ENCODE measurements at places on chromosomes 13 and 19.

DNA sequence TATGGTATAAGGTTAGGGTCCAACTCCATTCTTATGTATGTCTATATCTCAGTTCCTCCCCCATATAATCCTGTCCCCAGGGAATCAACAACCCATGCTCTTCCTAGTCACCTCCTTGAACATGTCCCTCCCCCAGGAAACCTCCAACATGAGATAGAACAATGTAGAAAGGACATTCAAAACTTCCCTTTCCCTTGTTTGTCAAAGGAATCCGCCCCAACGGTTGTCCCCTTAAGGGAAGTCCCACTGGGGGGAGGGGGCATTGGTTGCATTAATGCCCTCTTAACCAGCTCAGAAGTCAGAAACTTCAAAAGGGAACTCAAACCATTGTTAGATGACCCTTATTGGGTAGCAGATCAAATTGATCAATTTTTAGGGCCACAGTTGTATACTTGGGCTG is 6.8 kb upstream of the ZNF561 start:
- no peak for DNase-seq

GRCh38 chr13:48297131-48297786 is 6.3 kb upstream of the RB1 start:
- no peak for DNase-seq

DNA sequence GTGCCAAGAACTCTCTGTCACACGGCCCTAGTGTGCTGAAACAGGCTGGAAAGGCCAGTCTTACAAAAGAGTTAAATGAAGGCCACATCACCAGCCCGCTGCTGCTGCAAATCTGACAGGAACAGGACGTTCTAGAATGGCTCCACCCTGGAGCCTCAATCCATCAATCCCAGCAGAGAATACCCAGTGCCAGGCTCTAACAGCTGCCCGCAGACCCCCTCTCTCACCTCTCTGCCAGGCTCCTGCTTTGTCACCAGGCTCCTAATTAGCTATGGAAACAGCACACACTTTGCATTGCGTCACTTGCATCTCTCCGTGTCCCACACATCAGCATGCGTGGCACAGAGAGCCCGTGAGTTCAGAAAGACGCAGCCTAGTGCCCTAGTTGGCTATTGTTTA is 314.1 kb downstream of the FOXO1 start:
- no peak for DNase-seq

- no peak for DNase-seq
Measured at GRCh38 chr19:44820648-44821609, 12.0 kb downstream of the BCAM start.

GRCh38 chr13:67281466-67281865 is 51.3 kb upstream of the PCDH9 start:
- no peak for DNase-seq

DNA sequence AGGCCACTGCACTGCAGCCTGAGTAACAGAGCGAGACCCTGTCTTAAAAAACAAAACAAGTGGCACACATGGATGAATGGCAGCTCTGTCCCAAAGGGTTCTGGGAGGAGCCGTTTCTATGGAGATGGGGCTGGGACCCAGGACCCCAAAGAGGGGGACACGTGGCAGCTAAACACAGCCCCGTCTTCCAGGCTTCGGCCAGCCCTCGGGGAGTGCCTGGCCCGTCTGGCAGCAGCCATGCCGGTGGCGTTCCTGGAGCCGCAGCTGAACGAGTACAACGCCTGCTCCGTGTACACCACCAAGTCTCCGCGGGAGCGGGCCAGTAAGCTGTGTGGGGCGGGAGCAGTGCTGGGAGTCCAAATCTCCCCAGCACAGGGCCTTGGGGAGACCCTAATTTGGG is 82.4 kb downstream of the RYR1 start:
- no peak for DNase-seq

DNA sequence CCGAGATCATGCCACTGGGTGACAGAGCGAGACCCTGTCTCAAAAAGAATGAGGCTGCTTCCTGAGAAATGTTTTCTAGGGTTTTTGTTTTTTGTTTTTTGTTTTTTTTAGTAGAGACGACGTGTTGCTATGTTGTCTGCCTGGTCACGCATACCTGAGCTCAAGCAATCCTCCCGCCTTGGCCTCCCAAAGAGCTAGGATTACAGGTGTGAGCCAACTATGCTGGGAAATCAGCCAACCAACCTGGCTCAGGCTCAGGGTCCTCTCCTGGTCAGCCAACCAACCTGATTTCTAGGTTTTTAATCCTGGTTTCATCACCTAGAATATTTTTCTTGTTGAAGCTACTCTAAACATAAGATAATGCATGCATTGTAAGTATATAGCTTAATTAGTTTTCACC is 7.8 kb downstream of the DHX34 start:
- DNase-seq: no peak

GRCh38 chr19:27794494-27795042 is 1418.4 kb downstream of the UQCRFS1 start:
- DNase-seq: no peak

DNA sequence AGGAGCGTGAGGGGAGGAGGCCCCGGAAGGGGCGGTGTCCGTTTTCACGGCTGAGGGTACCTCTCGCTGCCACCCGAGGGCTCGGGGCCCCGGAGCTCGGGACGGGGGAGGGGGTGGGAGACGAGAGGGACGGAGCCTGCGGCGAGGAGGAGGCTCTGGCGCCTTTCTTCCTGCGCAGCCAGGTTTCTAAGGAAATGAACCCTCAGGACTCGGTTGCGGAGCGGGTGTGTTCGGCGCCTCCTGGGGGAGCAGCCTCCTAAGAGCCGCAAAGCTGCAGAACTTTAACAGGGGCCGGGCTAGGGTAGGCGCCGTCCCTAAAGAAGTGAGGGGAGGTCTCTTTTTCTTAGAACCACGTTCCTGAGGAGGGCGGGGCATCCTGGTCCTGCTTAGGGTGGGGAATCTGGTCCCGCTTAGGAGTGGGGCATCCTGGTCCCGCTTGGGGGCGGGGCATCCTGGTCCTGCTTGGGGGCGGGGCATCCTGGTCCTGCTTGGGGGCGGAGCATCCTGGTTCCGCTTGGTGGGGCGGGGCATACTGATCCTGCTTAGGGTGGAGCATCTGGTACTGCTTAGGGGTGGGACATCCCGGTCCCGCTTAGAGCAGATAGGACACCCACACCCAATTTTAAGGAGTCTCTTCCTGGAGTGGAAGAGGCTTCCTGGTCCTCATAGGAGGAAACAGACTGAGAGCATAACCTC is 6.2 kb downstream of the SYT5 start:
- DNase-seq: no peak

GRCh38 chr13:29507356-29507755 is 88.1 kb downstream of the SLC7A1 start:
- DNase-seq: no peak

- DNase-seq: no peak
Measured at GRCh38 chr19:18790566-18791314, at the start of gene COMP. Gene COMP (minus strand): TSS chr19:18791305. CDS start chr19:18791269, 36 bp downstream.

- DNase-seq: no peak
Measured at GRCh38 chr13:95620030-95620824, 24.3 kb downstream of the DZIP1 start.

DNA sequence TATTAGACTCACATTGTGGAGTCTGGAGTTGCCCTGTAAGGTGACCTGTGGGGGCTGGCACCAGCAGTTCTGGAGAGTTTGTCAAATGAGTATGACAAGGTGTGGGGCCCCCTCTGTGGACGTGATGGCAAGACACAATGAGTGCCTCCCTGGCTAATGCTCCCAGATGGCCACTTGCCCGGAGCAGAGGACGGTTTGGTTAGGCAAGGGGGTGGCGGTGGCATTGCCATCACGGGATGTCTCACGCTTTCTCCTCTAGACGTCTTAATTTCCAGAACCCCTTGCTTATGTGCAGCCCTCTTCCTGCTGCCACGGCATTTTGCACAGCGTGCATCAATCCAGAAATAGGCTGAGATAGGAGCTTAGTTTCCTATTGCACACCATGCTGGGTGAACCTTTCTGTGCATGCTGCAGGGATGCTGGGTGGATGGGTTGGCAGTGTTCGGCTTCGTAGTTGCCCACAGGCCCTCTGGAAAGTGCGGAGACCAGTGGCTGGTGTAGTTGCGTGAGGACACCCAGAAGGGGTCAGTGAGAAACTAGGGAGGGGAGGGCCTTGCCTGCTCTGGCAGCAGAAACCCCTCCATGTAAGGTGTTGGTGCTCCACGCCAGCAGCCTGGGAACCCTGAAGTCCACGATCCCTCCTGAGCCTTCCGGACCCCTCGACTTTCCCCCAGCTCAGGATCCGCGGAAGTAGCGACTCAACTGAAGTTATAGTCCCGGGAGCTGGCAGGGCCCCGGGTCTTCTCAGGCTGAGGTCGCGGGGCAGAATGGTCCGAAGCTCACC is 18.1 kb upstream of the LRP3 start:
- no peak for DNase-seq

GRCh38 chr13:95204231-95204765 is 97.0 kb downstream of the ABCC4 start:
- no peak for DNase-seq

GRCh38 chr13:65985612-65986011 is 1244.5 kb downstream of the PCDH9 start:
- DNase-seq: no peak

DNA sequence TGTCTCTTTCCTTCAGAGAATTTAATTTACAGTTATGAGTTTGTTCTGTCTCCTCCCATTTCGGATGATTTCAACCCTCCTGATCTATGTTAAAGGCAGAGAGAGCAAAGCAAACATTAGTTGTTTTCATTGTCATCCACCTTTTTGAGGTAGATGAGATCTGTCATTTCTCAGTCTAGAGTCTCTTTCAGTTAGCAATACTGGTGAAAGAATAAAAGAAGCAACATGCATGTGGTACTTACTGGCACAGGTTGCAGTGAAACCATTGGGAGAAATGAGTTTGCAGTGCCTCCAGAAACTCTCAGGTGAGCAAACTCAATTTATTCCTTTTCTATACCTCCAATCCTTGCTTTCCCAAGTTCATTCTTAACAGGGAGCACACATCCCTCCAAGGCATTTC is 99.4 kb downstream of the RBM26 start:
- no peak for DNase-seq

DNA sequence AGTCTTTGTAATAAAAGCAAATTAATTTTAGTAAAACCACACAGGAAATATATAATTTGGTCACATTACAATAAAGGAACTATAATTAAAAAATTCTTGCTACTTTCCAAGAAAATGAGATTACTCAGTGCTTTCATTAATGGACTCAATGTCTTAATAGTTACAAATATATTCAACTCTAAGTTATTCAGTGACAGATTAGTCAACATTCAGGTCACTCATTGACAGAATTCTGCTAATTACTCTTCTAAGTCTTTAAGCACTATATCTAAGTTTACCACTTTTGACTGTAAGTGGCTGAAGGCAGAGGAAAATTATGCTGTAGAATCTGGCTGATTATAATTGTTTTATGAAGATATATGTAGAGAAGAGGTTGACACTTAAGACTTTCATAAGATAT is 1365.0 kb downstream of the EFNB2 start:
- DNase-seq: no peak

DNA sequence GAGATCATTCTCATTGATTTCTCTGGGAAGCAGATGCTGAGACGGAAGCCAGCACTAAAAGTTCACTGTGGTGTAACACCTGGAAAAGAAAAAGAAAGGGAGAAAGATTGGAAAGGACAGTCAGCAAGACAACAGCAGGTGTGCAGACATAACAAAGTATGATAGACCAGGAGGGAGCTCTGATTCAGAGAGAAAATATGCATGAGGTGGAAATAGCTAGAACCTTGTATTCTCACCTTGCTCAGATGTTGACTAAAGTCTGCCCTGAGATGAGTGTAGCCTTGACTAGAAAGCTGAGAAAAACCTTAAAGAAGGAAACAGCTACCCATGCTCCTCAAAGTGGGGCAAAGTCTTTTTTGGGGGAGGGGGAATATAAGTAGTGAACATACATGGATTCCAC is 1711.8 kb downstream of the EFNB2 start:
- DNase-seq: no peak

- DNase-seq: no peak
Measured at GRCh38 chr19:18225702-18226468, at the start of gene PDE4C. Gene PDE4C (minus strand): TSS chr19:18226438. CDS start chr19:18226415, 23 bp downstream.

- no peak for DNase-seq
Measured at GRCh38 chr13:73937441-73937840, 196.8 kb downstream of the KLF12 start.

DNA sequence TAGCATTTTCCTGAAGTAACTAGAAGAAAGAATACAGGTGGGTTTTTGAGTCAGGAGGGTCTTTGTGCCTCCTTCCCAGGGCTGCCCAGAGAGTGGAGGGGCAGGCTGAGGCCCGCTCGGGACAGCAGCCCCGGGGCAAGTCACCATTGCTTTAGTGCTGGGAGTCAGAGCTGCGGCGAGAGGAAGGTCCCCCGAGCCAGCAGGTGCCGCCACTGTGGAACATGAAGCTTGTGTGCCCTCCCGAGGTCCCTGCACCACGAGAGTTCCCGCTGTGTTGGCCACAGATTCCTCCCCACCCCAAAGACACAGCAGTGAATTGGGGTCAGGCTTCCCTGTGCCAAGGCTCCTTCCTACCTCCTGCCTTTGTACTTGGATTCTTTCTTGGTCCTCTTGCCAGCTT is 50.9 kb upstream of the TEX29 start:
- no peak for DNase-seq

- no peak for DNase-seq
Measured at GRCh38 chr19:55646889-55647731, 902 bp upstream of the CCDC106 start.

DNA sequence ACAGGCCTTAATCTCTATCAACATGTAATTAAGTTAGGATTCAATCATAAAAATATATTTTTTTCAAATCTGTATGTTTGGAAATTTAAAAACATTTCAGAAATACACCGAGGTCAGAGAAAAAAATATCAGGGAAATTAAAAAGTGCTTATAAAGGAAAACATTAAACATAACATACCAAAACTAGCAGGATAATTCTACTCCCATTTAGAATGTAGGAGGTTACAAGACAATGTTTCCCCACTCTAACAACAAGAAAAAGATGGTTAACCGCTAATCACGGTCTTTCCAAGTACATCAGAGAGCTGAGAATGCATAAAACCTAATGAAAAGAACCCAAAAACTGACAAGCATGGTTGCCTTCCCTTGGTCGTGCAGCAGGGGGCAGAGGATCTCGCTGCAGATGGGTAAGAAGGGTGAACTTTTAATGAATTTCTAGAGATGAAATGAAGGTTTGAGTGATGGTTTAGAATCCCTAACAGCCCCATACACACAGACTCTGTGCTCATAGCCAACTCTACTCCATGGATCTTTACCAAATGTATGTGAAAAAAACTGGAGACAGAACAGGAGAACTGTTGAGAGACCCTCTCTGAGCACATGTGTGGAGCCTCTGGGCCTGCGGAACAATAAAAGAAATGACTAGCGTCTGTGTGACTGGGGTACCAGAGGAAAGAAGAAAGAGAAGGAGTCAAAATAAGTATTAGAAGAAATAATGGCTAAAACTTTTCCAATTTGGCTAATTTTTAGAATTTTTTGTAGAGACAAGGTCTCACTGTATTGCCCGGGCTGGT is 51.3 kb upstream of the LSM14A start:
- no peak for DNase-seq

DNA sequence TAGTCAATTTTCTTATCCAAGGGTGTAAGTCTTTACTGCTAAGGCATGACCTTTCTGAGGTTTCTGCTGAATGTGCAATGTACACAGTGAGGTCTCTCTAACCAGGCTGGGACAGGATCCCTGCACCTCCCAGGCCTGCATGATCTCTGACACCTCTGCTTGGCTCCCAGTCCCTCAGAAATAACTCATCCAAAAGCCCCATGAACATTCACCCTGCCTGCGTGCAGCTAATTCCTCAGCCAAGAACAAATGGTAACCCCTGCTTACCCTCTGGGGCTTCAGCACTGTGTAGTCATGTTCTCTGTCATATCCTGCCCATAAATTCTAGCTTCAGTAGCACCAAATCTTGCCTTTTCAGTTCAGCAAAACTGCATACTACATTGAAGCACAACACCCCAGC is 1146.3 kb upstream of the MIR17HG start:
- DNase-seq: no peak

GRCh38 chr13:39037410-39037879 is 444 bp downstream of the PROSER1 start:
- DNase-seq: no peak

Measured in activated CD8-positive, alpha-beta memory T cell treated with anti-CD3 and anti-CD28 coated beads for 1 hour (primary cell).